Bone marrow (tissue), 2 donors: ENCODE measurements at places on chromosomes 1 and 21.
A peak's percentile ranks its signal among the peaks of the same experiment; 100 is the strongest.

- DNase-seq, result no peak
These were observed 8.1 kb upstream of the XPR1 start for GRCh38 chr1:180623579-180624347.

- no peak for DNase-seq
These were observed 17.5 kb downstream of the CFAP45 start for GRCh38 chr1:159882527-159882862.

- DNase-seq, result no peak
These were observed 33.5 kb downstream of the ACOT7 start for GRCh38 chr1:6360117-6360496.

- DNase-seq, result no peak
These were observed 71.0 kb downstream of the TOMM20 start for GRCh38 chr1:235057385-235058306.

- no peak for DNase-seq
These were observed 16.0 kb downstream of the OR2T11 start for GRCh38 chr1:248618878-248619277.

DNA sequence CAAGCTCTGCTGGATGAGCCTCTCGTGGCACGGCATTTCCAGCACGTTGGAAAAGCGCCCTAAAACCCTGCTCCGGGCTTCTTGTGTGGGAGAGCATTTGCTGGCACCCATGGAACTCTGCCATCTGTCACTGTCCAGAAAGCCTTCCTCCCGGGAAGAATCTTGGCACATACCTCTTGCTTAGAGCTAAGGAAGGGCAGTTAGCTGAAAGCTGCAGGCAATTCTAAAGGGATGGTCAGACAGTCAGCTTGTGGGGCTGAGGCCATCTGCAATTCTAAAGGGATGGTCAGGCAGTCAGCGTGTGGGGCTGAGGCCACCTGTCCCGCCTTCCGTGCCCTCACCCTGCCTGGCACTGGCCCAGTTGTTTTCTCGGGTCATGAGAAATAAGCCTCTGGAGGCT, 139.0 kb upstream of the TMEM51 start:
- DNase-seq, result no peak

DNA sequence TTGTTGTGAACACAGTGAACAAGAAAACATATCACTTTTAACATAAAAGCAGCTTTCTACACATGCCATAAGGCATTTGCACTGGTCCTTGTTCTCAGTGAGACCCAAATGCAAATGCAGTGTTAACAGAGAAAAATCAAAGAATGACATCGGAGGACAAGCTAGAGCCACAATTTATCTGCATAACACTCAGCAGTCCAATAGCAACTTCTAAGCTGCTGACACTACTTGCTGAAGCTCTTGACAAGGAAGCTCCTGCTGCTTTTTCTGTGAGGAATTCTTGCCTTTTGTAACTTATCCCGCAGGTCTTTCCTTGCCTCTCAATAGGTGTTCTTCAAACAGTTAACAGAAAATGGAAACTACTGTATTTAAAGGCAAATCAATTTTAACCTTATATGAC, 34.7 kb downstream of the USH2A start:
- no peak for DNase-seq

- no peak for DNase-seq
These were observed 57.0 kb upstream of the GJB5 start for GRCh38 chr1:34697818-34698217.

- no peak for DNase-seq
These were observed 1.8 kb downstream of the ELAPOR1 start for GRCh38 chr1:109115685-109116084.

DNA sequence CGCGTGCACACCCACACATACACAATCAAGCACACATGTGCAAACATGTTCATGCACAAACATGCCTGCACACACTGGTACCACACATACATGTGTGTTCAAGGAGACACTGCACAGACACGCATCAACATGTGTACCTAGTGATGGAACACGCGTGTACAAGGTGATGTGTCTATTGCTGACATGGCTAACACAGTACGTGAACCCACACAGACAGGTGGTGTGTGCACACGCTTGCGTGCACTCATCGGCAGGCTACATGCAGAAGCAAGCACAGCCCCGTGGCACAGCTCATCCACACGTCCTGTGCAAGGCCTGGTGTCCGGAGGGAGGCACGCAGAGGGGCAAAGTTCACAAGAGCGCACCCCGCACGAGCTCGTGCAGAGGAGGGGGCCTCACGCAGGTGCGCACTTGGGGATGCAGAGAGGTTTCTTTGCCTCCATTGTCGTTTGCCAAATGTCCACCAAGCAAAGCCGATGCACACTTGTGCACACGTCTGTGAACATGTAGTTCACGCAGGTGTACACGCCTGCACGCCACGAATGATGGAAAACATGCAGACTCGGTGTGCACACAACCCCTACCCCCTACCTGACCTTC, 969 bp downstream of the ACAP3 start:
- DNase-seq, result no peak

DNA sequence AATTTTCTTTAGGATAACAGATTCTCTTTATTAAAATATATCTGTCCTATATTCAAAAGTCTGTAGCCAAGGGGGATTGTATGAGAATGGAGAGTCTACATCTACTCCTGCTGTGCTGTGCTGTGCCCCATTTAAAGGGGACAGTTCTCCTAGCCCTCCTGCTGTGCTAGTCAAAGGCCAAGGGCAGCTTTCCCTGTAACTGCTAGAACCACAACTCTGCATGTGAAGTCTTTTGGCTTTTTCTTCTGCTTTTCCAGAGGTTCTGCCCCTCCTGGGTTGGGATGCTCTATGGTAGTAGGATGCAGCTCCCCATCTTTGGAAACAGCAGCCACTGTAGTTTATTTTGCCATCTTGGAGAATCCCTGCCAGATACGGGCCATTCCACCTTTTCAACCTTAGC, 197.5 kb upstream of the JUN start:
- no peak for DNase-seq

- no peak for DNase-seq
These were observed 5.8 kb upstream of the FNBP1L start for GRCh38 chr1:93442008-93442666.

DNA sequence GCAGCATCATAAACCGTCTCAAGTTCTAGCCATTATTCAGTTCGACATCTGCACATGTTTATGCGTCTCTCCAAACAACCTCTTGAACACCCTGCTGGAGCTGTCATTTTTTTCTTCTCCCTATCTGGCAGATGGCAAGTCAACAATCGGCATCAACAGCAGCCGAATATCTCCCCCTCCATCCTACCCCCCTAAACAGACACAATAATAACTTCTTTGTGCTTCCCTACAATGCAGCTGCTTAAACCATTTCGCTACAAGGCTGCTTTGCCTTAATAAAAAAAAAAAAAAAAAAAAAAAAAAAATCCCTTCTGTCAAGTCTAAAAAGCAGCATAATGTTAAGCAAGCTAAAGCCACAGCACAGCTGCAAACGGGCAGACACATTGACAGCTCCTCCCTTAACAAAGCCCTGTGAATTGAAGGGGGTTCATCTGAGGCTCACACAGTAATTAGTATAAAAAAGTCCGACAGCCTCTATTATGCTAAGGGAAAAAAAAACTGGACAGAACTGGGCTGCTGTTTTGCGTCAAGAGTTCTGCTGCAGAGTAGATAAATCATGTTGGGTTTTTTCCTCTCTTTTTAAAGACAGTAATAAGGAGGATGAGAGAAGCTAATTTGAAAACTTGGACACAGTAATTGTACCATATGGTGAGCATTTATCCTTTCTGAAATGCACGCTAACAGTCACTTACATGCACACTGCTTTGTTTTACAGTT, 136.4 kb downstream of the AKT3 start:
- DNase-seq, result no peak

DNA sequence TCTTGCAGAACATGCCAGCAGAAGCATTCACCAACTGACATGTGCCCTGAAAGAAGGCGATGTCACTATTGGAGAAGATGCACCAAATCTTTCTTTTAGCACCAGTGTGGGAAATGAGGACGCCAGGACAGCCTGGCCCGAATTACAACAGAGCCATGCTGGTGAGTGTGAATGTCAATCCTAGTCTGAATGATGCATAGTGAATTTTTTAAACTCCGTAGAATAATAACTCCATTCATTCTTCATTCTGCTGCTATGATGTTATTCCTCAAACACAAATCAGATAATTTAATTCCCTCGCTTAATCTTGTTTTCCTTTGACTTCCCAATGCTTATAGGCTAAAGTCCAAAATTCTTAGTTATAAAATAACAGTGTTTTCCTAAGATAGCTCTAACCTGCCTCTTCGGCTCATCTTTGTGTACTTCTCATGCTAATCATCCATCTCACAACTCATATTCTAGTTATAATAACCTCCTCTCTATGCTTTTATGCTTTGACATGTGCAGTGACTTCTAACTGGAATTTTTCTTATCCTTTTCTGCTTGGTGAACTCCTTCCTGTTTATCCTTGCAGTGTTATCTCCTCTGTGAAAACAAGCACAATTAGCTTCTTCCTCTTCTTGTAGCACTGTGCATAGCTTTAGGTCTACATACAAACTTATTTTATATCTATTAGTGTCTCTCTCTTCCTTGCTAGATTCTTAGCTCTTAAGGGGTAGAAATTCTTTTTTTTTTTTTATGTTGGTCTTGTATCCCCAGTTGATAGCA, 14.4 kb downstream of the SDCCAG8 start:
- no peak for DNase-seq

GRCh38 chr1:52674497-52675384, 23.4 kb downstream of the COA7 start:
- DNase-seq, result no peak

DNA sequence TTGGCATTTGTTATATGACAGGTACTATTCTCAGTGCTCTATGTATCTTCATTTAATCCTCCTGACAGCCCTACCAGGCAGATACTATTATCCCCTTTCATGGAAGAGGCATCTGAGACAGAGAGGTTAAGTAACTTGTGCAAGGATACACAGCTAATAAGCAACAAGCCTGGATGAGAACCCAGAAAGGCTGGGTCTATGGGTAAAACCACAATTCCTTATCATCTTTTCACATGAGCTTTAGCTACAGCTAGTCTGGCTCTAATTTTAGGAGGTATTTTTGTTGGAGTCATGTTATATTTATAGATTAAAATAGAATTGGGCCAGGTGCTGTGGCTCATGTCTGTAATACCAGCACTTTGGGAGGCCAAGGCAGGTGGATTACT, 27.7 kb downstream of the DNTTIP2 start:
- DNase-seq, result no peak

DNA sequence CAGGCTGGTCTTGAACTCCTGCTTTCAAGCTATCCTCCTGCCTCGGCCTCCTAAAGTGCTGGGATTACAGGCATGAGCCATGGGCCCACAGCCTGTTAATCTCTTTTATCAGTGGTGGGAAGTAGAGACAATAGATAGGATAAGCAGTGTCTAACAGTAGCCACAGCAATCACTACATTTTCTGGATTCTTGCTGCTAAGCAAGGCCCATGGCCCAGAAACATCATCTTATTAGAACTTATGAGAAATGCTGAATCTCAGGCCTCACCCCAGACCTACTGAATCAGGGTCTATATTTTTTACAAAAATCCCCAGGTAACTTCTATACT, 29.7 kb downstream of the IGFN1 start:
- DNase-seq, result no peak

- DNase-seq, result peak; percentile 32
These were observed 1.5 kb downstream of the RPS6KA1 start for GRCh38 chr1:26530895-26531598.

DNA sequence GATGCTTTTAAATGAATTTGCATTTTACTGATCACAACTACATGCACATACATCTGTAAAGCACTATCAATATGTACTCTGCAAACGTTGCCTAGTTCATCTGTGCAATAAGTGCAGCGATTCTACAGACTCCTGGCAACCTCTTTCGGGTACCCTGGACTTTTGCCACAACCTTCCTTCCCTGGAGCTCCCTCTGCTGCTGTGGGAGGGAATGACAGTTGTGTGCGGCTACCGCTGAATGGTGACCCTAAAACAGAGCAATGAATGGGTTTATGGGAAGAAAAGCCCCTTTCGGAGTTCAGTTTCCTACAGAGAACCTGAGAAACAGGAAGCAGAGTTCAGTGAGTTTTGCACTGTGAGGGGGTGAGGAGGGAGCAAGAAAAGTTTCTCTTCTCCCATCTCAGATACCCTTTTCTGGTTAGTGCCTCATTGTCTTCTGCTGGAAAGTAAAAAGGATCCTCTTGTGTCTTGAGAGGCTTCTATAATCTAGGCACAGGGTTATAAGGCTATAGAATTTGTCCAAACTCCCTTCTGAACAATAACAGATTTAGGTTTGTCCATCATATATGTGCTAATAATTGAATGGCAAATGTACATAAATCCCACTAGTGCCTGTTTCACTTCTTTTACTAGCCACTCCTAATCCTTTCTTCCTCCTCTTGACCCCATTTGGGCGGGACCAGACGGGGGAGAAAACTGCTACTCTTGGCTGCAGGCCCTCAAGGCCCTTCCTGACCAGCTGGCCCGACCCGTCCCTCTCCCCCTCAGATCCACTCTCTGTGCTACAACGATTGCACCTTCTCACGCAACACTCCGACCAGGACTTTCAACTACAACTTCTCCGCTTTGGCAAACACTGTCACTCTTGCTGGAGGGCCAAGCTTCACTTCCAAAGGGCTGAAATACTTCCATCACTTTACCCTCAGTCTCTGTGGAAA, 19.8 kb upstream of the SARS1 start:
- DNase-seq, result peak; percentile 82

DNA sequence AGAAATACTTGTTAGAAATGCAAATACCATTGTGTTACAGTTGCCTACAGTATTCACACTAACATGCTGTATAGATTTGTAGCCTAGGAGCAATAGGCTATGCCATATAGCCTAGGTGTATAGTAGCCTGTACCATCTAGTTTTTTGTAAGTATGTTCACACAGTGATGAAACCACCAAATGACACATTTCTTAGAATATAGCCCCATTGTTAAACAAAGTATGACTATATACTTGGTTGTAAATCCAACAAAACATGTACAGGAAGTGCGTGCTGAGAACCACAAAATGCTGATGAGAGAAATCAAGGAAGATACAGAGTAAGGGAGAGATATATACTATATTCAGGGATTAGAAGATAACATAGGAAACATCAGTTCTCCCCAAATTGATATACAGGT, 92.2 kb downstream of the POU2F1 start:
- DNase-seq, result peak; percentile 33

DNA sequence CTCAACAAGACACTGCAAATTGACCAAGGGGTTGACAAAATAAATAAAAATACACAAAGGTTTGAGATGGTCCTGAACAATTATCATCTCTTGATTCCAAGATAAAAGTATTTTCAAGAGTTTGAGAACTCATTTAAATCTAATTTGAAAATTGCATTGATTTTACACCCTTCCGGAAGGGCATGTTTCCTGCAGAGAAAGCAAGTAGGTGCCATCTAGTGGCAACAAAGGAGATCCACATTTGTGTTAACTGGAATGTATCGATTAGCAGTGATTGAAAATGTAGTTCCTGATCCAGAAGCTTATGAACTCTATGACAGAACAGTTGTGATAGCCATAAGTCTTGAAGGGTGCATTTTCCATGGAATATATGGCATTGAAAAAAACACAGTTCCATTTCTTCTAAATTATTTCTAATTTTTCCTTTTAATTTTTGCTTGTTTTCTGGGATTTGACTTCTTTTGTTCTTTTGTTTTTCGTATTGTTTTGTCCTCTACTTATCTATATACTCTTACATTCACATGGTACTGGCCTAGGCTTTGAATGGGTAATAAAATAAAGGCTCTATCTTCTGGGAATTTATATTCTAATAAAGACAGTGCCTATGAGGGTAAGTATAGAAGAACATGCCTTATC, 143.7 kb downstream of the DNM3 start:
- DNase-seq, result no peak
